Esophagus squamous epithelium (tissue), 5 donors: ENCODE measurements at places on chromosomes 7 and 10. TPM values are rescaled to one million over a fixed set of nuclear protein-coding genes. Genes with fewer than 3 reads are reported as not detected.

Gene TET1
- 2.9 TPM for total RNA-seq

- no peaks in the 10 kb centered on the region for H3K4me1 ChIP-seq
- no peaks in the 10 kb centered on the region for H3K36me3 ChIP-seq
- no peak overlapping the region for H3K27ac ChIP-seq
- DNase-seq = no peak
- no peak overlapping the region for H3K4me3 ChIP-seq
Observed at GRCh38 chr10:67668448-67668847, 27.5 kb downstream of the CTNNA3 start.

DNA sequence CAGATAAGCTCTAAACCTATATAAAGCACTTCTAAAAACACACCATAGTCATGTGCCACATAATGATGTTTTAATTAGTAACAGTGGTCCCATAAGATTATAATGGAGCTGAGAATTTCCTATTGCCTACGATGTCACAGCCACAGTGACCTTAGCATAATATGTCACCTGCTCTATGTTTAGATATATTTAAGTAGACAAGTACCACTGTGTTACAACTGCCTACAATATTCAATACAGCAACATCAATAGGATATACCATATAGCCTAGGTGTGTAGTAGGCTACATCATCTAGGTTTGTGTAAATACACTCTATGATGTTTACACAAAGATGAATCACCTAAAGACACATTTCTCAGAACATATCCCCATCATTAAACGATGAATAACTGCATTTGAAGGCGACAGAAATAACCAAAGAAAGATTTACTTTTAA is 24.5 kb downstream of the GPR22 start:
- no peak overlapping the region for H3K27ac ChIP-seq
- DNase-seq = no peak
- H3K27me3 ChIP-seq = no peaks in the 10 kb centered on the region
- no peaks in the 10 kb centered on the region for H3K36me3 ChIP-seq
- H3K4me1 ChIP-seq = no peaks in the 10 kb centered on the region
- no peak overlapping the region for H3K4me3 ChIP-seq

Gene VSTM2A
- not detected for total RNA-seq

DNA sequence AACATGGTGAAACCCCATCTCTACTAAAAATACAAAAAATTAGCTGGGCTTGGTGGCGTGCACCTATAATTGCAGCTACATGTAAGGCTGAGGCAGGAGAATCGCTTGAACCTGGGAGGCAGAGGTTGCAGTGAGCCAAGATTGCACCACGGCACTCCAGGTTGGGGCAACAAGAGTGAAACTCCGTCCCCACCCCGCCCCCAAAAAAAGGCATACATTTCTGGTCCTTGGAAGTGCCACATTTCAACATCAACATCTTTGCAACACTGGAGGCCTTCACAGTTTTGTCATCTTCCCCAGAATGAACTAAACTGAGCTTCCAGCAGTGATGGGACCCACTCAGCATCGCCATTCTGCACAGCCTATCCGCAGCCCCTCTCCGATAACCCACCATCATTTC is 36.6 kb downstream of the FAM53B start:
- DNase-seq = no peak
- peaks cover 61% of the 10 kb centered on the region for H3K4me1 ChIP-seq
- H3K27ac ChIP-seq = no peak overlapping the region
- no peaks in the 10 kb centered on the region for H3K27me3 ChIP-seq

DNA sequence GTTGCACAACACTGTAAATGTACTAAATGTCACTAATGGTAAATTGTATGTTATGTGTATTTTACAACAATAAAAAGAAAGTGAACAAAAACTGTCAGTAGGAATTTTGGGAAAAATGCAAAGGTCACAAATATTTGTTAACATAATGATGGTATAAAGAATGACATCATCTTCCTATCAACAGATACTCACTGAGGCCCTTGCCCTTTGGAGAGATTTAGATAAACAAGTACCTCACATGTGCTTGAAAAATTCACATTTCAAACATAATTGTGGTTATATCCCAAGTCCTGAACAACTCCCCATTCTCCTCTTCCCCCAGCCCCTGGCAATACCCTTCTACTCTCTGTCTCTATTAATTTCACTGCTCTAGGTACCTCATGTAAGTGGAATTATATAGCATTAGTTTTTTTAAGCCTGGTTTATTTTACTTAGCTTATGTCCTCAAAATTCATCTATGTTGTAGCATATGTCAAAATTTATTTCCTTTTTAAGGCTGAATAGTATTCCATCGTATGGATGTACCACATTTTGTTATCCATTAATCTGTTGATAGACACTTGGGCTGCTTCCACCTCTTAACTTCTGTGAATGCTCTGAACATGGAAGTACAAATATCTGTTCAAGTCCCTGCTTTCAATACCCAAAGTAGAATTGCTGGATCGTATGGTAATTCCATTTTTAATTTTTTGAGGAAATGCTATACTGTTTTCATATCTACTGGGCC is 90.5 kb downstream of the WIPF3 start:
- H3K36me3 ChIP-seq = no peaks in the 10 kb centered on the region
- no peak overlapping the region for H3K4me3 ChIP-seq
- no peak overlapping the region for H3K27ac ChIP-seq
- H3K4me1 ChIP-seq = no peaks in the 10 kb centered on the region

Gene FKBP9
- total RNA-seq = 47.8 TPM

DNA sequence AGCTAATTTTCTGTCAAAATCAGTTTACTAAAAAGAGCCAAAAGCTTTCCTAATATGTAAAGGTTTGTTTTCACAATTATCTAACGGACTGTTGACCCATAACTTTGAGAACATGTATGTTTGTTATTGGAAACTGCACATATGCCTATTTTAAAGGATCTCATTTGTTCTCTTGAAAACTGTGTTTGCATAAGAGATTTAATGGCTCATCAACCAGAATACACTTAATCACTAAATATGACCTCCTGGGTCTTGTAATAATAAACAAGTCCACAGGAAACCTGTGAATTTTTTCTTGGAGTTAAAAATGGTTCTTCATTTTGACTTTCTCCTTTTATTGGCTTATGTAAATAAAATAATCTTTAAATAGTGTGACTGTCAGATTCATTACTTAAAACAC is 48.3 kb upstream of the STEAP1B start:
- no peak for DNase-seq
- H3K27ac ChIP-seq = no peak overlapping the region
- peaks cover 3% of the 10 kb centered on the region for H3K4me1 ChIP-seq
- H3K27me3 ChIP-seq = no peaks in the 10 kb centered on the region

Gene FKBP6
- total RNA-seq = not detected

GRCh38 chr10:129035052-129035827 is 431.8 kb upstream of the MGMT start:
- H3K4me1 ChIP-seq = peaks cover 2% of the 10 kb centered on the region
- no peak overlapping the region for H3K4me3 ChIP-seq
- DNase-seq = no peak
- no peaks in the 10 kb centered on the region for H3K27me3 ChIP-seq
- no peaks in the 10 kb centered on the region for H3K36me3 ChIP-seq

Gene RADIL
- total RNA-seq = 3.1 TPM

Gene VWC2
- total RNA-seq = 0.03 TPM

GRCh38 chr10:106775127-106775526 is 389.4 kb downstream of the SORCS1 start:
- no peaks in the 10 kb centered on the region for H3K36me3 ChIP-seq
- H3K4me1 ChIP-seq = no peaks in the 10 kb centered on the region
- no peak overlapping the region for H3K27ac ChIP-seq

- peaks cover 73% of the 10 kb centered on the region for H3K4me1 ChIP-seq
- peak overlapping the region; percentile 99 for H3K27ac ChIP-seq
- no peaks in the 10 kb centered on the region for H3K36me3 ChIP-seq
- H3K27me3 ChIP-seq = no peaks in the 10 kb centered on the region
- H3K4me3 ChIP-seq = peak overlapping the region; percentile 85
- no peak for DNase-seq
Observed at GRCh38 chr10:21526188-21526859, 842 bp upstream of the SKIDA1 start.

Gene ASB13
- total RNA-seq = 29.0 TPM

Gene ITPRID1
- total RNA-seq = not detected

- DNase-seq = no peak
- no peak overlapping the region for H3K4me3 ChIP-seq
- H3K36me3 ChIP-seq = no peaks in the 10 kb centered on the region
- H3K4me1 ChIP-seq = no peaks in the 10 kb centered on the region
- H3K27ac ChIP-seq = no peak overlapping the region
Observed at GRCh38 chr7:124662372-124662771, 103.2 kb downstream of the GPR37 start.

Gene PRPS1L1
- not detected for total RNA-seq

DNA sequence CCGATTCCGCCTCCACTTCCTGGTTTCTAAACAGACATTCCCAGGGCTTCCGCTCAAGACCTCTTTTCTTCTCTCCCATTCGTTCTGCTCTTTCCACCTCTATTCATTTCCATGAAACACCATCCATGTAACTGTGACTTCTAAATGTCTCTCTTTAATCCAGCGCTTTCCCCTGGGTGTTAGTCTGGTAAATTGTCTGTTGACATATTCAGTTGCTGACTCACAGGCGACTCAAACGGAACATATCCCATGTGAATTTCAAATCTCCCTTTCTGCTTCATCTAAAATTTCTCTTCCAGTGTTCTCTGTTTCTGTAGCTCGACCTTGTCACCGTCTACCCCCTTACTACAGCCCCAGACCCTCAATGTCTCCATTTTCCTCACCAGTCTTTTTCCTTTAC is 119.1 kb downstream of the PFKFB3 start:
- no peak for DNase-seq
- H3K4me1 ChIP-seq = no peaks in the 10 kb centered on the region
- H3K36me3 ChIP-seq = no peaks in the 10 kb centered on the region
- no peak overlapping the region for H3K27ac ChIP-seq
- H3K27me3 ChIP-seq = no peaks in the 10 kb centered on the region

DNA sequence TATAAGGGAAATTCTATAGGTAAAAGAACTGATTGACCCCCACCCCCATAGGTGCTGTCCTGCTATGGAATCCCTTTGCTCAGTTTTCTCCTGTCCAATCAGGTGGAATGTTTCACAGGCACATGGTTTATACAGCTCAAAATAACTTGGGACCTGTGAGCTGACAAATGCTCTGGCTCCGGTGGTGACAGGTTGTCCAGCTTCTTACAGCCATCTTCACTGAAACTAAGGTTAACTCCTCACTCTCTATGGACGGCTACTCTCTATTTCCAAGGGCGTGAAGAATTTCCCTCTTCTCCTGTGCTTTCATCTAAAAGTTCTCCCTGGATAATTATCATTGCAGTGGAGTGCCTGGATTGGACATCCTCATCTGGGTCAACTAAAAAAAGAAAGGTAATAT is at the start of gene MYPN:
MYPN (plus strand) TSS at position 158 of the 400 bp plus-strand sequence. CDS start 11,951 bp downstream, outside the sequence.
- no peak within 1 kb of the TSS for H3K27ac ChIP-seq

DNA sequence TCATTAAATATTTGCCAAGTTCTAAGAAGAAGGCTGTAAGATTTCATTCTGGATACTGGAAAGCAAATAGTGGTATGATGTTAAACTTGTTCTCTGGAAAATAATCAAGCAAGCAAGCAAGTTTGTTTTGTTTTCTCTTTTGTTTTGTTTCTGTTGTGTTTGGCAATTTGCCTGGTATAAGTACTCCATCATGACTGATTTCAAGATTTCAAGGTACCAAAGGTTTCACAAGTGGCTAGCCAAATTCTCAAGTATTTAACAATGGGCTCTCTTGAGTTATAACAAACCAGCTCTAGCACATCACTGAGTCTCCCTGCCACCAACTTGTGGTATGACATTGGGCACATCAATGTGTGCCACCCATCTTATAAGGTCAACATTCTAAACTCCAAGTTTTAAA is 151.7 kb upstream of the IGFBP3 start:
- no peaks in the 10 kb centered on the region for H3K36me3 ChIP-seq
- no peaks in the 10 kb centered on the region for H3K27me3 ChIP-seq
- no peak overlapping the region for H3K27ac ChIP-seq
- H3K4me3 ChIP-seq = no peak overlapping the region
- H3K4me1 ChIP-seq = no peaks in the 10 kb centered on the region
- DNase-seq = no peak

- no peak for DNase-seq
- H3K4me3 ChIP-seq = no peak overlapping the region
- H3K4me1 ChIP-seq = no peaks in the 10 kb centered on the region
Observed at GRCh38 chr10:6649903-6650302, 69.8 kb upstream of the PRKCQ start.

DNA sequence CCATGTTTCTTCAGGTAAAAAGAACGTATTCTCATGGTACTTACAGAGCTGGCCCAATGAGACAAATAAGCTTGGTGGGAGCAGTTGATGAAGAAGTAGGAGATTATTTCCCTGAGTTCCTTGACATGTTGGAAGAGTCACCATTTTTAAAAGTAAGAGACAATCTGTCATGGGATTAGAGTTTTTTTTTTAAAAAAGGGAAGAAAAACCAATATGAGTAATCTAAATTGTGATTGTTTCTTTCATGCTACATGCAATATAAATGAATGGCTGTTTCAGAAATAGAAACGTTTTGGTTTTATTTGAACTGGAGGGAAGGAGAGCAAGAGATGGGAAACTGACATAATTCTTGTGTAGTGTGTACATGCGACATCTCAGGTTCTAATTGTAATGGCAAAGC is 32.8 kb downstream of the TMEM60 start:
- H3K27ac ChIP-seq = no peak overlapping the region
- H3K36me3 ChIP-seq = no peaks in the 10 kb centered on the region
- no peak for DNase-seq
- no peaks in the 10 kb centered on the region for H3K4me1 ChIP-seq
- no peak overlapping the region for H3K4me3 ChIP-seq

DNA sequence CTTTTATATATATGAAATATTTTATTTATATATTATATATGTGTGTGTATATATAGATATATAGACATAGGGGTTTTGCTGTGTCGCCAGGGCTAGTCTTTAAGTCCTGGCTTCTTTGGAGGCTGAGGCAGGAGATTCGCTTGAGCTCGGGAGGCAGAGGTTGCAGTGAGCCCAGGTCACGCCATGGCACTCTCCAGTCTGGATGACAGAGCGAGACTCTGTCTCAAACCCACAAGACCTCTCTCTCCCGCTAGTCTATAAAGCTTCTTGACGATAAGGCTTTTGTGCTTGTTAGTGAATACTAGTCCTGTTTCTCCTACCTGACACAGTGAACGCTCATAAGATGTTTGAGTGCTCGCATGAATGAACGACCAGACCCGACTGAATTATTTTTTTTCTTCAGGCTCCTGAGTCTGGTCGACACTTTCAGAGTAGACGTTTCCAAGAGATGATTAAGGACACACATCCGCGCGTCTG is 577 bp upstream of the DDX21 start:
- no peaks in the 10 kb centered on the region for H3K27me3 ChIP-seq
- H3K4me1 ChIP-seq = peaks cover 44% of the 10 kb centered on the region
- peak overlapping the region; percentile 98 for H3K27ac ChIP-seq
- no peak for DNase-seq
- no peaks in the 10 kb centered on the region for H3K36me3 ChIP-seq

Gene FAM131B
- 0.27 TPM for total RNA-seq

Gene CLDN4
- 436 TPM for total RNA-seq

GRCh38 chr7:24455813-24456525 is 117.3 kb upstream of the PALS2 start:
- no peak overlapping the region for H3K27ac ChIP-seq
- H3K36me3 ChIP-seq = no peaks in the 10 kb centered on the region
- H3K4me1 ChIP-seq = no peaks in the 10 kb centered on the region
- H3K27me3 ChIP-seq = no peaks in the 10 kb centered on the region
- DNase-seq = no peak

- H3K4me3 ChIP-seq = no peak overlapping the region
- no peaks in the 10 kb centered on the region for H3K36me3 ChIP-seq
- H3K27ac ChIP-seq = peak overlapping the region; percentile 6
- peaks cover 70% of the 10 kb centered on the region for H3K4me1 ChIP-seq
Observed at GRCh38 chr10:4945766-4946717, 17.2 kb upstream of the AKR1C1 start.

GRCh38 chr10:130246113-130246512 is 109.9 kb downstream of the GLRX3 start:
- no peak for DNase-seq
- no peaks in the 10 kb centered on the region for H3K36me3 ChIP-seq
- H3K27me3 ChIP-seq = no peaks in the 10 kb centered on the region

Gene TDRD1
- total RNA-seq = 1.3 TPM
